ENCODE measurements at places on chromosomes 13 and 19.
A peak's percentile ranks its signal among the peaks of the same experiment; 100 is the strongest.

- DNase-seq, result no peak
Measured at GRCh38 chr13:74836628-74837027, 645.3 kb downstream of the TBC1D4 start.

- DNase-seq, result peak; percentile 49
Measured at GRCh38 chr19:8363803-8364771, at the start of gene ANGPTL4. Gene ANGPTL4 (plus strand): TSS chr19:8364155. CDS start chr19:8364322, 167 bp downstream.

GRCh38 chr13:33285420-33286124, at the start of gene STARD13:
Gene STARD13 (minus strand): TSS chr13:33285755. CDS start chr13:33285638, 117 bp downstream.
- DNase-seq, result peak; percentile 97

DNA sequence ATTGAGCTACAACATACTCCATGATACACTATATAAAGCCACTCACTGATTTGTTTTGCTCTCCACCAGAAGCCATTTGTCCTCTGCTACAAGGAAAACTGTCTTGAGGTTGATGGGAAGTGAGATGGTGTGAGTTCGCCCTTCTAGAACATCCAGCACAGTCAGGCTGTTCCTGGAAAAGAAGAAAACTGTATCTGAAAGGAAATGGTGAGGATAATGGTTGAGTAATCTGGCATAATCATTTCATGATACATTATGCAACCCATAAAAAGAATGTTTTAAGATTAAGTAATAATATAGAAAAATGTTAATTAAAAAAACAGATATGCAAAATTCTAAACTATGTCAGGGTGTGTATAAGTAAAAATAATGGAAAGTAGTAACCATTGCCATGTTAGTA, 233.9 kb downstream of the RGCC start:
- DNase-seq, result no peak

GRCh38 chr13:25649001-25649633, 277.3 kb downstream of the ATP8A2 start:
- no peak for DNase-seq

- DNase-seq, result no peak
Measured at GRCh38 chr13:111663505-111663904, 343.1 kb downstream of the TEX29 start.

GRCh38 chr13:49464621-49465325, 20.7 kb downstream of the SETDB2 start:
- no peak for DNase-seq

DNA sequence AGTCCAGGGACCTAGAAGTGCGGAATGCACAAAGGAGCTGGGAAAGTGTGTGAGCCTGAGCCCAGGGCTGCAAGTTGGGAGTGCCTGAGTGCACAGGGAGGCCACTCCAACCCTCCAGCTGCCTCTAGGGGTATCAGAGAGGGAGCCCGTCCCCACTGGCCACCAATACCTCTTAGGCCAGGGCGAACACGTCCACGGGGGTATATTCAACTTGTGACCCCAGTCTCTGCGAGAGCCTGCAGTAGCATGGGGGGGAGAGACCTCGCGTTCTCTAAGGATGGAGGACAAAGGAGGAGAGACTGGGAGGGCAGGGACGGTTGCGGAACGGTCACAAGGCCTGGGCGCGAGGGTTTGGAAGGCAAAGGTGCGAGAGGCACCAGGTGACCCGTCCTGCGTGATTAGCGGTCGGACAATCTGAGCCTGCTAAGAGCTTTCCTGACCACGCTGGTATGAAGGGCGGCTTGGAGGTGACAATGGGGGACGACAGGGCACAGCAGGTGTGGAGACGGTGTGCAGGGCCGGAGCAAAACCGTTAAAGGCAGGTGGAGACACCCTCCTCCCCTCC, 676 bp downstream of the CD320 start:
- DNase-seq, result no peak

- DNase-seq, result no peak
Measured at GRCh38 chr19:39384839-39385568, 5.9 kb downstream of the PAF1 start.

- DNase-seq, result no peak
Measured at GRCh38 chr13:97505017-97505416, 71.0 kb downstream of the RAP2A start.

GRCh38 chr19:35666251-35666913, at the start of gene UPK1A:
Gene UPK1A (plus strand): TSS chr19:35666517. CDS start chr19:35666813, 296 bp downstream.
- no peak for DNase-seq

DNA sequence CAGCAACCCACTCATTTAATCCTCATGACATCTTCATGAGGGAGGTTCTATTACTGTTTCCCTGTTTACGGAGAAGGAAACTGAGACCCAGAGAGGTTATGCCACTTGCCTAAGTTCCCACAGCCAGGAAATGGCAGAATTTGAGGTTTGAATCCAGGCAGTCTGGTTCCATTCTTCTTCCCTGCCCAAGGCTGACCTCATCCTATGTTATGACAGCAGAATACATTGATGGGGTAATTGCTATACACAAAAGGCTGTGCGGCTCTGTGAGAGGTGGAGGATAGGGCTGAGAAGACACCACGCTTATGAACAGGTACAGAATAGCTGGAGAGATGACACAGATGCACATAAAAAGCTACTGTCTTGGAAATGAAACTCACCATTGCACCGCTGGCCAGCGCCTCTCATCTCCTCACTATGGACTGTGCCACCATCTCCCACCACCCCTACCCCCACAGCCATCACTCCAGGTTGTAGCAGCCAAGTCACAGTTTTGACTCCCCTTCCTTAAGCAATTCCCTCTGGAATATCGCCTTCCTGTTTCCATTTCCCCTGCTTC, 11.5 kb downstream of the MAG start:
- DNase-seq, result no peak

DNA sequence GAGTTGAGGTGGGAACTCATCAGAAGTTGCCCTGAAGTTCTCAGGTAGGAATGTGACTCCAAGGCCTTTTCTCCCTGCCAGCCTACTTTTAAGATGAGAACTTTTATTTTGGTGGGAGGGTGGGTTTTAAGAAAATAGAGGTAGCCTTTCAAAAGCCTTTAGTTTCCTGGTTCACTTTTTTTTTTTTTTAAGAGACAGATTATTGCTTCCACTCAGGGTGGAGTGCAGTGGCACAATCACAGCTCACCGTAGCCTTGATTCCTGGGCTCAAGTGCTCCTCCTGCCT, 3.0 kb downstream of the C19orf67 start:
- DNase-seq, result no peak

GRCh38 chr13:98493042-98493712, 83.7 kb downstream of the STK24 start:
- DNase-seq, result no peak

GRCh38 chr19:50639121-50640112, at the start of gene SYT3:
Gene SYT3 (minus strand): TSS chr19:50639881. CDS start chr19:50637411, 2,470 bp downstream.
- DNase-seq, result peak; percentile 45

DNA sequence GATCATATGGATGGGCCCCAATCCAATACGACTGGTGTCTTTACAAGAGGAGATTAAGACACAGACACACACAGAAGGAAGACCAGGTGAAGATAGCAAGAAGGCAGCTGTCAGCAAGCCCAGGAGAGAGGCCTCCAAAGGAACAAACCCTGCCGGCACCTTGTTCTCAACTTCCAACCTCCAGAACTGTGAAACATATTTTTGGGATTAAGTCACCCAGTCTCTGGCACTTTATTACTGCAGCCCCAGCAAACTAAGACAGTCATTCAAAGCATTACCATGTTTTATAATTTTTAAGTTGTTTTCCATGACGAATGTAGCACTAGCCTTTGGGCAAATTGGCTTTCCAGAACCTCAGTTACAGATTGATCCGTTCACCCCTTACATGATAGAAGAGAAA, 11.3 kb downstream of the STARD13 start:
- no peak for DNase-seq

GRCh38 chr13:92827503-92827902, 399.1 kb upstream of the GPC6 start:
- no peak for DNase-seq

DNA sequence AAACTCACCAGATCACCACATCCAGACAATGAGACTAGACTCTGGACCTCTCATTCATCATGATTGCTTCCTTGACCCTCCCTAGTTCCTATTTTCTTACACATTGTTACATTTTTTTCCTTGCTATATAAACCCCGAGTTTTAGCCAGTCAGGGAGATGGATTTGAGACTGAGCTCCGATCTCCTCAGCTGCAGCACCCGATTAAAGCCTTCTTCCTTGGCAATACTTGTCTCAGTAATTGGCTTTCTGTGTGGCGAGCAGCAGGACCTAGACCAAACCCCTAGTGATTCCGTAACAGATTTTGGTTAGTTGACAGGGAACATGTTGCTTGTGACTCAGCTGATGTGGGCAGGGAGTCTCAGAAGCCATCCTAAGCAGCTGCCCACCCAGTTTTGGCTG, 44.0 kb downstream of the SUCLA2 start:
- no peak for DNase-seq

DNA sequence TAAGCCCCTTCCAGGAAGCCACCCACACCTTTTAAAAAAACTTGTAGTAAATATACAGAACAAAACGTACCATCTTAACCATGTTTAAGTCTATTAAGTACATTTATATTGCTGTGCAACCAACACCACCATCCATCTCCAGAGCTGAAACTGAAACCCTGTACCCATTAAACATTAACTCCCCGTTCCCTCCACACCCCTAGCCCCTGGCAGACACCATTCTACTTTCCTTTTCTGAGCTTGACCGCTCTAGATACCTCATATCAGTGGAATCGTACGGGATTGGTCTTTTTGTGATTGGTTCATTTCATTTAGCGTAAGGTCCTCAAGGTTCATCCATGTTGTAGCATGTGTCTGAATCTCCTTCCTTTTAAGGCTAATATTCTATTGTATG, 13.0 kb upstream of the SPATA13 start:
- DNase-seq, result no peak

- DNase-seq, result no peak
Measured at GRCh38 chr13:93437081-93437480, 210.5 kb downstream of the GPC6 start.
